GM18507 (cell line): ENCODE measurements at places on chromosomes 6 and 20.

GRCh38 chr20:31835977-31836852, 9.2 kb downstream of the FOXS1 start:
- DNase-seq, result peak; percentile 51

DNA sequence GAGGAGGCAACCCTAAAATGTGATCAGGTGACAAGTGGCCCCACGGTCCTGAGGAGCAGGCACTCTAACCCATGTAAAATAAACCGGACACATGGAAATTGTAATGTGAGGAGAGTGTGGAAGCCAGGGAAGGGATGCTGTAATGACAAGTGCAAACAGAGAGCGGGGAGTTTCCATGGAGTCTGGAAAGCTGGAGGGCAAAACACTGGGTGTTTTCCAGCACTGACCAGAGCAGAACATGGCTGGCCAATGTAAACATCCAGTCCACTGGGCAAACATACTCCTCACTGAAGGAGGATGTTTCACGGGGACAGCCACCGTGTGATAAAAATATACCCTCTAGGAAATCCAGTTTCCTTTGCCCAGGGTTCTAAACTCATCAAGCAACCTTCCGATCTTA, 219.0 kb upstream of the JARID2 start:
- DNase-seq, result no peak

DNA sequence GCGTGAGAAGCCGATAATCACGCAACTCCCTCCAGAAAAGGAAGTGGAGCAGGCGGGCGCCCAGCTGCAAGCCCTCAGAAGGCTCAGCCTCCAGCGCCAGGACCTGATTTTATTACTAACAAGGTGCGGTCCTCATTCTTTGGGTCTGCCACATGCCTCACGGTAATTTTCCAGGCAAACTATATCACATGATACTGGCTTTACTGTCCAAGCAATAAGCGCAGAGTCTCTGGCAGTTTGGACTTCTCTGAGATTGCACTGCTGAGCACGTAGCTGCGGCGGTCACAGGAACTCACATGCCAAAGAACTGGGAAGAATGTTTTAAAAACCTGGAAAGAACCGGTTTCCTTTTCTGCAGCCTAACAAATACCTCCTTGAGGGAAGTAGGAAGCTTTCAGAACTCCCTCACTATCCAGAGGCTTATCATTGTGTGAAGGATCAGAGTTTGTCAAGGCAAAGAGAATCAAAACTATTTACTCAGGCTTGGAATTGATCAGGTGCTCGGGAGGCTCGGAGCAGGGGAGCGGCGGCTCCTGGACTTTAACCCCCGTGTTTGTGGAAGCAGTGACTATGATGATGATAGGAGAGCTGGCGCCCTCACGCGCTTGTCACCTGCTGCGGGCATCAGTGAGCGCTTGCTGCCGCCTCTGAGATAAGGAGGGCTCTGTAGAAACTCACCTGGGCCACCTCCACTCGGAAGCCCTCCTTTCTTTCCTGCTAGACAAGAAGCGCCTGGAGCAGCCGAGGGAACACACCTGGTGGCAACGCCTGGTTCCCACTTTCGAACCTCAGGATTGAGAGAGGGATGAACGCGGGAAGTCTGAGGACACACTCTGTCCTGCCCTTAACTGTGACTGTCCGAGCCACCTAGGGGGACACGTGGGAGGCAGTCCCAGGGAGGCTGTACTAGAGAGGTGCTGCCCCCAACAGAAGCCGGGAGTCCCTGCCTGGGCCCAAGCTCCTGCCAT, 27.2 kb upstream of the SYNJ2 start:
- DNase-seq, result no peak

GRCh38 chr20:53168491-53168890, 196.3 kb downstream of the TSHZ2 start:
- DNase-seq, result no peak

- DNase-seq, result no peak
Measured at GRCh38 chr6:119325559-119326265, 23.8 kb downstream of the MAN1A1 start.

DNA sequence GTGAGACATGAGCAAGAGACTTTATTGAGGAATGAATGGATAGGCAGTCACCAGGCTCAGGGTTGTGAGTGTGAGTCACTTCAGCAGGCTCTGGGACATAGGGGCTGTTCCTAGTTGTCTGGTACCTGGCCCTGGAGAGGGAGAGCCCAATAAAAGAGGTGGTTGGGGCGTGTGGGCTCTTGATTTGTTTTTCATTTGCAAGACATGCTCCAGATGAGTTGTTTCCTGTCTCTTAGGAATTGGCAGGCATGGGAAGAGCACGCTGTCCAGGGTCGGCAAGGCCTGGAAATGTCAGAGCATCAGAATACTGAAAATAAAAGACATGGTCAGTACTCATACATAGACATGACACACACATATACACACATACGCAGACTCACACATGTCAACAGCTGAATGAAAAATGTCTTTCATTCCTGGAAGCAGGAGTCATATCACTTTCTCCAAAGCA, 166.3 kb upstream of the SULF2 start:
- no peak for DNase-seq

DNA sequence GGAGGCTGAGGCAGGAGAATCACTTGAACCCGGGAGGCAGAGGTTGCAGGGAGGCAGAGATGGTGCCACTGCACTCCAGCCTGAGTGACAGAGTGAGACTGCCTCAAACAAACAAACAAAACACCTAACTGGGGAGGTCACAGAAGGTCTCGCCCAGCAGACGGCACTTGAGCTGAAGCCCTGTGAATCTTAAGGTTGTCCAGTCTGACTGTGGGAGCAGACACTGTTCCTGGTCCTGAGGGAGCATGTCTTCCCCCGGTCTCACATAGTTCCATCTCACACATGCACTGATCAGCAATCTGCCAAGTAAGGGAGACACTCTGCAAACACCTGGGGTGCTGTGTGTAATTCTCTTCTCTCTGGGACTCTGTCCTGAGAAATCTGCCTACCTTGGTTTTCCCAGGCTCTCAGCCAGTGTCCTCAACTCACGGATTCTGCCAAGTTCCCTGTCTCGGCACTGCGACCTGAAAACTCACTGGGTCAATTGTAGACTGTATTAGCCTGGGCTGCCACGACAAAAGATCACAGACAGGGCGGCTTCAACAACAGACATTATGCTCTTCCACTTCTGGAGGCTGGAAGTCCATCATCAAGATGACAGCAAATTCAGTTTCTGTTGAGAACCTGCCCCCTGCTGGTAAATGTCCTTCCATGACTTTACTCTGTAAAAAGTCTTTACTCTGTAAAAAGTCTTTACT, 94.3 kb downstream of the JPH2 start:
- DNase-seq, result no peak

DNA sequence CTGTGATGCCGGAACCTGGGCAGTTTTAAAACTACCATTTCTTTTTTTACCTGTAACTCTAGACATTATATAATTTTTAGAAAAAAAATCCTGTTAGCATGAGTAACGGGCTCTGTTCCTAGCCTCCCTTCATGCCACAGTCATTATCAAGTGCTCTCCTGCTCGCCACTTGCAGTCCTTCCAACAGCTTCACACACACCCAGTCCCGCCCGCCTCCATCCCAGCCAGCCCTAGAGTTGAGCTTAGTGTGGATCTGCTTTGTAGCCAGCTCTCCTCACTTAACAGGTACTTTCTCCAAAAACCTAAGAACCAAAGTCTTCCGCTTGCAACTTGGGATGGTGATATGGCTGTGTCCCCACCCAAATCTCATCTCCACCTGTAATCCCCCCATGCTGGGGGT, 51.5 kb downstream of the EZR start:
- DNase-seq, result no peak

GRCh38 chr6:16949716-16950115, 152.1 kb upstream of the STMND1 start:
- DNase-seq, result no peak

GRCh38 chr6:53648184-53648943, 17.2 kb downstream of the KLHL31 start:
- DNase-seq, result no peak

DNA sequence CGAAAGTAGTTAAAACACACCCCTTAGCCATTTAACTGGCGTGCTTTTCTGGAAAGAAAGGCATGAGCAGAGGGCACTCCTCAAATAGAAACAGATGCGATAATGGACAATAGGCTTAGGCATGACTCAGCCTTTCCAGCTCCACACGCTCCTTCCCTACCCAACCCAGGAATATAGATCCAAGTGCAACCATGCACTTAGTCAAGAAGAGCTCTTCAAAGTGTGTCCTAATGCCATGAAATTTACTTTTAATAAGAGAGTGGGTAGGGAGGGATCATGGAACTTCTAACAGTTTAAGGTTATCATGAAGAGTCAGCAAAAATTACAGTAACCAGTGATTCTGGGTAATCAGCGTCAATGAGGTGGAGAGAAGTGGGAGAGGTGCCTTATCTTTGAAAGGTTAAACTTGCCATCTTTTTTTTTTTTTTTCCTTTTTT, 2.4 kb upstream of the EFHC1 start:
- no peak for DNase-seq

DNA sequence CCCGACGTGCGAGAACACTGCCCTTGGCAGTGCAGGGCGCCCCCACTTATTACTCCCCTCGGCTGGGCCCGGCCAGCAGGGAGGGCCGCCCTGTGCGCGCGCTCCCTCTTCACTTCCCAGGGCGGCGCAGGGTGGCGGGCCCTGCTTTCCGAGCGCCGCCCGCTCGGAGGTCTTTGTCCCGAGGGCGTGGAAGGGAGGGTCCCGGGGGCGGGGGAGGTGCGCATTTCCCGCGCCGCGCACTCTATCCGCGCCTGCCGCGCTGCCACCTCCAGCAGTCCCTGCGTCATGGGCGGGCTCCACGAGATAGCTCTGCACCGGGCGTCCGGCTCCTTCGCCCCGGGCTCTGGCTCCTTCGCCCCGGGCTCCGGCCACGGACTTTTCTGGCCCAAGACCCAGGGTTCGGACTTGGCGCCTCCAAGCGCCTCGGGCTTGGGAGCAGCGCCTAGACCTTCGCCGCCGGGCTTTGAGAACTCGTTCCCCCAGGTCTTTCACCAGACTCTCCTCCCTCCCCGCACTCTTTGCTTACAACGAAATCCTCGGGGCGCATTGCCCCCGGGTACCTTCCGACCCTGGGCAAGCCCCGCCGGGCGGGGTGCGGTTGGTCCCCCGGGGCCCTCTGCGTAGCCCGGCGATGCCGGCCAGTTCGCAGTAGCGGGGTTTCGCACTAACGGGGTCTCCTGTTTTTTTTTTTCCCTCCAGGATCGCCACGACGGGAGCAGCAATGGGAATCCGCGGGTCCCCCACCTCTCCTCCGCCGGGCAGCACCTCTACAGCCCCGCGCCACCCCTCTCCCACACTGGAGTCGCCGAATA, 1.6 kb downstream of the TFAP2C start:
- DNase-seq, result no peak

DNA sequence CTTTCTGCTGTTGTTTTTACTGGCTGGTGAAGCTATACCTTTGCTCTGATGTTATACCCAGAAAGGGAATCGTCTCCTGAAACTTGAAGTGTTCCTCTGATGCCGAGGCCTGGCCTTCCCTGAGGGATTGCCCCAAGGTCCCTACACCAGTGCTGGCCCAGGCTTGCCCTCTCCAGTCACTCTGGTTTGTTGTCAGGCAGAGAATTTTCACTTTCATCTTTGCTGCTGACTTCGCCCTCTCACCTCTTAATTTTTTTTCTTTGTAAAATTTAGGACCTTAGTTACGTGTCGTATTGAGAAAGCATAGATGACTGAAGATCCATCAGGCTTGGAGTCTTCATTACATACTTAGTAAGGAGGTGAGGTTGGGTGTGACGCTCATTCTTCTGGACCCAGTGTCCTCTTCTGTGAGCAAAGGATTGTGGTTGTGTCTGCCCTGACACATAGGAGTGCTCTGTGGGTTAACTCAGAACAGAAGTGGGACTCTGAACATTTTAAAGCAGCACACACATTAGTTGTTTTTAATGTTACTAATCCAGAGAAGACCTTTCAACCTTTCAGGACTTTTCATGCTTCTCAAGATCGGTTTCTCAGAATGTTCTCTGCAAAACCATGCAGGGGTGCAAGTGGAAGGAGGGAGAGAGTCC, 45.4 kb downstream of the TULP4 start:
- DNase-seq, result no peak

- no peak for DNase-seq
Measured at GRCh38 chr20:50991076-50991475, 31.8 kb downstream of the KCNG1 start.

DNA sequence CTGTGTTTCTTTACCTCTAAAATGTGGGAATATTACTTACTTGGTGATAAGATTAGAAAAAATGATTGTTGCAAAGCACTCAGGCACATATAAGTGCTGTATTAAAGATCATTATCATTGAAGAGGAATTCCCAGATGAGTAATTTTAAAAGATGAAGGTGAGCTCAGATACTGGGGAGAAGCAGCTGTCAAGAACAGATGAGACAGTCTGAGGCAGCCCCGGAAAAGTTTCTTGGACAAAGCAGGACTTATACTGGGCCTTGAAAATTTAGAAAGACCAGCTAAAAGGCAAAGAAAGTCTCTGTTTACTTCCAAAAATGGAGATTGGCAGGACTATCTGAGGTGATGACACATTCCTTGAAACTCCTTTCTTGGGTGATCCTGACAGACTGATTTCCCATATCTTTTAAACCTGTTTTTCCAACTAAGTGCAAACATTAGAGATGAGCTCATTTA, 93.8 kb upstream of the MARCKS start:
- DNase-seq, result no peak

DNA sequence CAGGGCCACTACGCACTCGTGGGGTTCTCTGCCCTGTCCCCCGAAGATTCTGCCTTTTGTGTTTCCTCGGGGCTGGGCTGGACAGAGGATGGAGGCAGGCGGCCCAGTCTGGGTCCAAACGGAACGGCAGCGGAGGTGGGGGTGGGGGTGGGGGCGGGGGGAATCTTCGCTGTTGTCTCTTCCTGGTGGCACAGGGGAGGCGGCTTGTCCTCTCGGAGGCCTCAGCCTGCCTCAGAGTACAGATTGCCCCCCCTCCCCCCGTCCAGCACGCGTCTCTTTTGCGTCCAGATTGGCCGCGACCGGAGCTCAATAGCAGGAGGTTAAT, 1.4 kb upstream of the INSM1 start:
- no peak for DNase-seq

- DNase-seq, result no peak
Measured at GRCh38 chr6:129867403-129867802, 6.3 kb upstream of the TMEM244 start.

DNA sequence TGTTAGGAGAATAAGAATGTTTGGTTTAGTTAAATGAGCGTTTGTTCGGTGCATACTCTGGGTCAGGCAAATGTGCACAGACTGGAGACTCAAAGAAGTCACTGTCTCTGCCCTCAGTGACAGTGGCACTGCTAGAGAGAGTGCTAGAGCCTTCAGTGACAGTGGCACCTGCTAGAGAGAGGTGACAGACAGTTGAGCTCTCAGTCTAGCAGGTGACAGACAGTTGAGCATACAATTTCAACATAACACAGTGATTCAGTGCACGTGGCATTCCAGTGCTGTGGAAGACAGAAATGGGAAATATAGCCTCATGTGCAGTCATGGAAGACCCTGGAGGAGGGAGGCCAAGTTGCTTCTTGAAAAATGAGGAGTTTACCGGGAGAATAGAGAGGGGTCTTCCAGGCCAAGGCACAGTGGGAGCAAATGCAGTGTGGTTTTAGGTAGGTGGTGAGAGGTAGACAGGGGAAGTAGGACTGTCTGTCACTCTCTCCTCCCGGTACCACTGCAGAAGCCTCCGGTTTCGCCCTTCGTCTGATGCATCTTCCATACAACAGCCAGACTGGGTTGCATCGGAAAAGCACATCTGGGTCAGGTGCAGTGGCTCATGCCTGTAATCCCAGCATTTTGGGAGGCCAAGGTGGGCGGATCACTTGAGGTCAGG, 107.9 kb upstream of the CLDN20 start:
- DNase-seq, result no peak

GRCh38 chr20:39778431-39778830, 816.3 kb downstream of the DHX35 start:
- DNase-seq, result no peak
